ENCODE measurements at places on chromosomes 5 and 9. TPM values are rescaled to one million over a fixed set of nuclear protein-coding genes. Genes with fewer than 3 reads are reported as not detected.

DNA sequence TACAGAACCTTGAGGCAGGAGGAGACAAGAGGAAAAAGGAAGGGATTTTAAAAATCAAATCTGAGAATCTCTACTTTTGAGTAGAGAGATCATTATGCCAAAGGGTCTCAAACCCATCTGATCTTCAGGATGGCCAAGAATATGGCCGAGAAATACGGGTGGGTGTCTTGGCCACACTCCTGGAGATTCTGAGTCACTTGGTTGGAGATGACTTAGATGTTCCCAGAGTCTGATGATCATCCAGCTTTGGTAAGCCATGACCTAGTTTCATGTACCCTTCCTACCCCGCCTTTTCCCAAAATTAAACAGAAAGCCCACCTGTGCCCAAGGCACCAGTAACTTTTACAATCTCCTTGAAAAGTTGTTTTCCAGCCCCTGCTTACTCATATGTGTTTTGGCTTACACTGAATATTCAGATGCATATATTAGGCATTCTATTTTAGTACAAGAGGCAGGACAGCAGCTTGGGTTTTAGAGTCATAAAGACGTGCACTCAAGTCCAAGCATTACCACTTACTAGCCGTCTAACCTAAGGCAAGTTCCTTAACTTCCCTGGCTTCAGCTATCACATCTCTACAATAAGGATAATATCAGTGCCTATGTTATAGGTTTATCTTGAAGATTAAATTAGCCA lies 167.0 kb upstream of the GPR151 start:
- H3K4me1 ChIP-seq, result no peaks in the 10 kb centered on the region
- no peaks in the 10 kb centered on the region for H3K36me3 ChIP-seq
- no peak overlapping the region for H3K4me3 ChIP-seq

ATOSB gene
- total RNA-seq, result 9.5 TPM

DNA sequence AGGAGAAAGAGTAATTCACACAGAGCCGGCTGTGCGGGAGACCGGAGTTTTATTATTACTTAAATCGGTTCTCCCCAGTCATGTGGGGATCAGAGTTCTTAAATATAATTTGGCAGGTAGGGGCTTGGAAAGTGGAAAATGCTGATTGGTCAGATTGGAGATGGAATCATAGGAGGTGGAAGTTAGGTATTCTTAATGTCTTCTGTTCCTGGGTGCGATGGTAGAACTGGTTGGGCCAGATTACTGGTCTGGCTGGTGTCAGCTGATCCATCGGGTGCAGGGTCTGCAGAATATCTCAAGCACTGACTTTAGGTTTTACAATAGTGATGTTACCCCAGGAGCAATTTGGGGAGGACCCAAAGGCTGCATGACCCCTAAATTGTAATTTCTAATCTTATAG lies 4.6 kb upstream of the CERCAM start:
- no peak overlapping the region for H3K27ac ChIP-seq
- H3K36me3 ChIP-seq, result no peaks in the 10 kb centered on the region
- peak; percentile 64 for DNase-seq
- H3K4me1 ChIP-seq, result no peaks in the 10 kb centered on the region
- no peaks in the 10 kb centered on the region for H3K27me3 ChIP-seq
- H3K4me3 ChIP-seq, result no peak overlapping the region

DNA sequence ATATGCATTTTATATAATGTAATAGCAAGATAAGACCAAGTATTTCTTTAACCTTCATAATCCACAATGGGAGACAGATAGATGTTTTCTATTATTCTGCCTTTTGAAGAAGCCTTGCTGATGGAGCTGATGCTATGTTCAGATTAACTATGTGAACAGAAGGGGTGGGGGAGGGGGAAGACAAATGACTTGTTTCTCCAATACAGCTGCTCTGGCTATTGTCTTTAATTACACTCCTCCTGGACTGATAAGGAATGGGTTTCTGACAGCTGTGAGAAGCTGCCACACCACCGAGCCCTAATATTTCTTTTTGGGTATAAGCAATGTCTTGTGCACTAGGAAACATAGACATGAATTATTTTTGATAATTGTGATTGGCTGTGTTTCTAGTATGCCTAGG lies 62.0 kb downstream of the CAVIN4 start:
- H3K4me3 ChIP-seq, result no peak overlapping the region
- no peak for DNase-seq
- H3K36me3 ChIP-seq, result no peaks in the 10 kb centered on the region
- H3K4me1 ChIP-seq, result no peaks in the 10 kb centered on the region
- no peaks in the 10 kb centered on the region for H3K27me3 ChIP-seq

DNA sequence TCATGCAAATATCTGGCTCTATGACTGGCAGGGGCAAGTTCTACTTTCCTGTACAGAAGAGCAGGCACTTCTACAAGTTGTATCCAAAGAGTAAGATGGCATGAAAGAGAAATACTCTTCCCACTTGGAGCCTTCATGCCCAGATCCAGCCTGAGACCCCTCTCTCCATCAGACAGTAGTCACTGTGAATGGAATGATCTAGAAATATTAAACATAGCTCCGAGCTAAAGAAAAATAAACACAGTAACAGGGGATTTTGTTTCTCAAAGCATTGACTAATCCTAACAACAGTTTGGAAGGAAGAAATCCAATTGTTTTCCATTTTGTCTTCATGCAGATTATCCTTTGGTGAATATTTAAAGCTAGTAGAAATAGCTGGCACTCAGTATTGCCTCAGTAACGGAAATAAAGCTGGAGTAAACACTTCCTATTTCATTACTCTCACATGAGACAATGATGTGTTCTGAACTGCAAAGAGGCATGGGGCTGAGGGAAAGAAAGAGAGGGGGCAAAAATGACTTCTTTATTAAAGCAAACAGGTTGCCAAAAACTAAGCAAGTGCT lies 100.0 kb downstream of the SEMA5A start:
- no peak overlapping the region for H3K27ac ChIP-seq
- no peaks in the 10 kb centered on the region for H3K36me3 ChIP-seq
- H3K4me1 ChIP-seq, result peaks cover 9% of the 10 kb centered on the region
- no peaks in the 10 kb centered on the region for H3K27me3 ChIP-seq
- DNase-seq, result peak; percentile 70

IFNA21 gene
- not detected for total RNA-seq

- no peak overlapping the region for H3K4me3 ChIP-seq
- H3K36me3 ChIP-seq, result no peaks in the 10 kb centered on the region
- no peaks in the 10 kb centered on the region for H3K4me1 ChIP-seq
- H3K27ac ChIP-seq, result no peak overlapping the region
- no peak for DNase-seq
Measured at GRCh38 chr5:24272741-24273140, 372.0 kb downstream of the CDH10 start.

CRHBP gene
- 0.58 TPM for total RNA-seq

- peaks cover 6% of the 10 kb centered on the region for H3K4me1 ChIP-seq
- no peak for DNase-seq
- no peaks in the 10 kb centered on the region for H3K36me3 ChIP-seq
- H3K4me3 ChIP-seq, result no peak overlapping the region
- H3K27ac ChIP-seq, result no peak overlapping the region
Measured at GRCh38 chr9:37412431-37413151, 9.9 kb upstream of the GRHPR start.

MOB3B gene
- 8.7 TPM for total RNA-seq

- H3K4me1 ChIP-seq, result no peaks in the 10 kb centered on the region
- H3K27me3 ChIP-seq, result no peaks in the 10 kb centered on the region
Measured at GRCh38 chr9:109604131-109604530, 106.0 kb upstream of the PTPN3 start.

DNA sequence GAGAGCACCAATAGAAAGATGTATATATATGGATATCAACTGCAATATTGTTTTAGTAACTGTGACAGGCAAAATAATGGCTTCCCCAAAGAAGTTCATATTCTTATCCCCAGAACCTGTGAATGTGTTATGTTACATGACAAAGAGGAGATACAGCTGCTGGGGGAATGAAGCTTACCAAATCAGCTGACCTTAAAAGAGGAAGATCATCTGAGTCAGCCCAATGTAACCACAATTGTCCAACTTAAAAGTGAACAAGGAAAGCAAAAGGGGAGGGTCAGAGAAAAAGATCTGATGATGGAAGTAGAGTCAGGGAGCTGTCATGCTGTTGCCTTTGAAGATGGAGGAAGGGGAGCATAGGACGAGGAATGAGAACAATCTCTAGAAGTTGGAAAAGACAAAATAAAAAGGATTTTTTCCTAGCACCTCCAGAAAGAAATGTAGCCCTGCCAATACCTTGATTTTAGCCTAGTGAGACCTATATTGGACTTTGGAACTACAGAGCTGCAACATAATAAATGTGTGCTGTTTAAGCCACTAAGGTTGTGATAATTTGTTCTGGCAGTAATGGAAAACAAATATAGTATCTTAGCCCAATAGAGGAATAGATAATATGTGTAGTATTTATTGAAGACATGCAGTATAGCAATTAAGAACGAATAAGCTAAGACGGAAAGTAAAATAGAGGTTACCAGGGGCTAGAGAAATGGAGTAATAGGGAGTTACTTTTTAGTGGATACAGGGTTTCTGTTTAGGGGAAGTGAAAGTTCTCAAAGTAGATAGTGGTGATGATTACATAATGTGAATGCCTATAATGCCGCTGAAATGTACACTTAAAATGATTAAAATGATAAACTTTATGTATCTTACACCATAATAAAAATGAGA lies 115.9 kb downstream of the PIK3R1 start:
- no peaks in the 10 kb centered on the region for H3K36me3 ChIP-seq
- H3K27ac ChIP-seq, result no peak overlapping the region
- DNase-seq, result peak; percentile 26
- no peak overlapping the region for H3K4me3 ChIP-seq

GRCh38 chr9:131194762-131195161 lies 69.4 kb downstream of the NUP214 start:
- no peaks in the 10 kb centered on the region for H3K4me1 ChIP-seq
- DNase-seq, result no peak
- H3K4me3 ChIP-seq, result no peak overlapping the region
- H3K27me3 ChIP-seq, result no peaks in the 10 kb centered on the region

TLE1 gene
- 20.5 TPM for total RNA-seq

GRCh38 chr5:165497707-165498106 lies 1992.3 kb downstream of the MAT2B start:
- H3K27ac ChIP-seq, result no peak overlapping the region
- no peaks in the 10 kb centered on the region for H3K27me3 ChIP-seq
- H3K4me1 ChIP-seq, result peaks cover 4% of the 10 kb centered on the region
- H3K36me3 ChIP-seq, result no peaks in the 10 kb centered on the region

PCDHB13 gene
- 7.7 TPM for total RNA-seq

GRCh38 chr5:5473226-5473625 lies 50.7 kb downstream of the ICE1 start:
- DNase-seq, result no peak
- H3K36me3 ChIP-seq, result peaks cover 20% of the 10 kb centered on the region
- no peaks in the 10 kb centered on the region for H3K4me1 ChIP-seq
- H3K27ac ChIP-seq, result no peak overlapping the region
